D721Med (cell line): ENCODE measurements at places on chromosomes 11 and 22.

DNA sequence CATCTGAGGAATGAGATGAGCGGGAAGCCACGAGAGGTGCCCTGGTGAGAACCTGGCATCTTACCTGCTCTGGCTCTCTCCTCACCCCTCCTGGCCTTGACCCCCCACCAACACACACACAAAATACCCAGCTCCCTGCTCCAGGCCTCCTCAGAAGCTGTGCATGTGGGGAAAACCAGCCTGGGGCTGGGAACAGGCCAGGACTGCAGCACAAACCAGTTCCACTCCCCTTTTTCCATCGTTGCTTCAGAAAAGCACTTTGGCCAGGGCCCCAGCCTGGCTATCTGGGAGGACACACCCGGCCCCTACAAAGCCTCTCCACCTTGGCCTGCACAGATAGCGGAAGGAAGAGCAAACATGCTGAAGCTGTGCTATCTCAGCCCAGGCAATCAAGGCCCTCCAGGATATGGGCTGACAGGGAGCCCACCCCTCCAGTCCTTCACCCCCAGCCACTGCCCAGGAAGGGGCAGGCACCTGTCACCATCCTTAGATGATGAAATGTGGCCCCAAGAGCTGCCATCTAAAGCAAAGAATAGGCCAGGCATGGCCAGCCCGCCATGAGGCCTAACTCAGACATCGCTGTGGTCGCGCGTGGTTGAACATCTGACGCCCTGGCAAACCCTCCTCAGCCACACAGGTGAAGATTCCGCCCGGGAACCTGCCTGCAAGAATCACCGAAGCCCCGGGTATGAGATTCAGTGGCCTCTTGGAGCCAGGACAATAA, 35.4 kb downstream of the PISD start:
- DNase-seq: no peak

DNA sequence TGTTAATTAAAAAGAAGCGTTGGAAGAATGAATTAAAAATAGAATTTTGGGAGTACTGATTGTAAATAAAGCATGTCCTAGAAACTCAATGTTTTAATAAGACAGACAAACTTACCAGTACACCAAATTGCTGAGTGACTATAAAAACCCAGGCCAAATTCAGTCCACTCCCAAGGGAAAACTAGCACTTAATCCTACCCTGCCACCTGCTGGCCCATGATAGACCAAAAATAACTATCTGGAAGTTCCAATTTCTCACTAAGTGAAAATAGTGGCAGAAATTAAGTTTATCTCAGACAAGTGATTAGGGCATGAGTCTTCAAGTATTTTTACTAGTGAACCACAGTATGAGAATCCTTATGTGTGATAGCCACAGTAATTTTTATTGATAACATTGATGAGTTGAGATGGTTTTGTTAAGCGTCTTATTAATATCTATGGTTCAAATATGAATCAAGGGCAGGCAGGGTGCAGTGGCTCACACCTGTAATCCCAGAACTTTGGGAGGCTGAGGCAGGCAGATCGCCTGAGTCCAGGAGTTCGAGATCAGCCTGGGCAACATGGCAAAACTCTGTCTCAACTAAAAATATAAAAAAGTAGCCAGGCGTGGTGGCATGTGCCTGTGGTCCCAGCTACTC, 9.8 kb upstream of the DDX10 start:
- no peak for DNase-seq

- no peak for DNase-seq
Measured at GRCh38 chr11:75330291-75330690, 21.2 kb downstream of the ARRB1 start.

GRCh38 chr11:35272391-35272902, 133.5 kb downstream of the CD44 start:
- no peak for DNase-seq

GRCh38 chr22:46219636-46220035, 30.5 kb downstream of the CDPF1 start:
- no peak for DNase-seq

DNA sequence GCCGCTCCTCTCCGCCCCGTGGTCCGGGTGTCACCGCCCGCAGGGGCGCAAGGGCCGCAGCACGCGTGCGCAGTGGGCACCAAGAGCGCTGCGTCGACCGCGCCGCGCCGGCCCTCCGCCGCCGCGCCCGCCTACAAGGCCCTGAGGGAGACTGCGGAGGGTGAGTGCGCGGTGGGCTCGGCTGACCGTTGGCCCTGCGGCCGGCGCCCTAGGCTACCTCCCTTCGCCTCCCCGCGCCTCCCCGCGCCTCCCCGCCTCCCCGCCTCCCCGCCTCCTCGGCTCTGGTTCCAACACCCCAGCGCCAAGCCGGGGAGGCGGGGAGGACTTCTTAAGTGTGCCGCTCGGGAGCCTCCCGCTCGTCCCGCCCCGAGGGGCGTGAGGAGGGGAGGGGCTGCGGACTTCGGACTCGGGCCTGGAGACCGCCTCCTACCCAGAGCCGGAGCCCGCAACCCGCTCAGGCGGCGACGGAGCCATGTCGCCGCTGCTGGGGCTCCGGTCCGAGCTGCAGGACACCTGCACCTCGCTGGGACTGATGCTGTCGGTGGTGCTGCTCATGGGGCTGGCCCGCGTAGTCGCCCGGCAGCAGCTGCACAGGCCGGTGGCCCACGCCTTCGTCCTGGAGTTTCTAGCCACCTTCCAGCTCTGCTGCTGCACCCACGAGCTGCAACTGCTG, at the start of gene AQP11:
Gene AQP11, plus strand, starts transcription at position 433 of the 673 bp plus-strand sequence. Its CDS starts 40 bp downstream, at position 473.
- DNase-seq: peak; percentile 49

DNA sequence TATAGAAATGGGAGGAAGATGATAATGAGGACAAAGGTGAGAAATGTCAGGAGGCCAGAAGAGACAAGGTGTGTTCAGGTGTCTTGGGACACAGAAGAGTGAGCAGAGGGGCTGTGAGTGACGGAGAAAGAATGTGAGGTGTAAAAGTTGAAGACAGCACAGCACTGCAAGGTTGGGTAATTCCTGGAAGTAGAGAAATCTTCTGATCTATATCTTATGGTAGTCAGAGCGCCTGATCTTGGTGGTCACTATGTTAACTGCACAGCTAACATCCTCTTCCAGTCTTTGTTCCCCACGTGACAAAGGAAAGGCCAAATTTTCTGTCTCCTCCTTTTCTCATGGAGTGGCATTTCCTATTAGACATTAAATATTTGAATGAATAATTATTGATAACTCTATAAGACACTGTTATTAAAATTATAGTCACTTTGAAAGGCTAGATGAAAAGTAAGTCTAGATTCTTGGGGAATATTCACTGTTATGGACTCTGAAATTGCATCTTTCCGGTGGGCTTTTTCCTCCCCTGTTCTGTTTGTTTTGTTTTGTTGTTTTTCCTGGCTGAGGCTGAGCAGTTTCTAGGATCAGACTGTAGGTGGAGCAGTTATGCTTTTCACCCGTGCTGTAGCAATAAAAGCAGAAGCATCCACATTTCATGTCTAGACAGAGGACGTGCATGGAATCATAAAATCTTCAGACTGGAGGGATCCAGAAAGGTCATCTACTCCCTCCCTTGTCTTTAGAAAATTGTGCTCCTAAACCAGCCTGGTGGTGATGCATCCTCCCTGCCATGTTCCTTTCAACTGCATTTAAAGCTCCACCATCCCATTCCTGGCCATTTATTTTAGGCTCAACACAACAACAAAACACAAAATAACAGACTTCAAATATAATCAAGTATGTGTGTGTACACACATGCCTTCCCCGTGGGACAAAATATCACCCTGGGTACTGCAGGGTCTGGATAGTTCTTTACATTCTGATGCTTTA, 26.6 kb downstream of the SC5D start:
- DNase-seq: no peak

DNA sequence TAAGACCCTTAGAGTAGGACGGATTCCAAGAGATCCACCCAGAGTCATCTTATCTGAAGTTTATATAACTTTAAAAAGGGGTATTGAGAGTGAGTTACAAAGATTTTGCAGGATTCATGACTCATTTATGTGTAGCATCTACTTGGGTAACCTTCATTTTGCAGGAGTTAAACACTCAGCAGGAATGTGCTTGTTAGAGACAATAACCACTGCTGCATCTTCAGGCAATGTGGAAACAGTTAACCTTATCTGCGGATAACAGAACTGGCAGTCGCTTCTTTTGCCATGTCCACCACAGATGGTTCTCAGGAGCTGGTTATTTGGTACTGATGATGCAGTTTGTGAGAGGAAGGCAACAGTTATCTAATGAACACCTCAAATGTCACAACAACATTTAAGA, 417.9 kb upstream of the DDI1 start:
- no peak for DNase-seq

GRCh38 chr22:25165785-25166184, 33.9 kb upstream of the CRYBB3 start:
- no peak for DNase-seq

GRCh38 chr11:18172666-18173065, at the start of gene MRGPRX4:
TSS of gene MRGPRX4 (plus strand) at chr11:18172837. CDS start at chr11:18173257, 420 bp downstream.
- DNase-seq: no peak

- no peak for DNase-seq
Measured at GRCh38 chr11:30605036-30605605, 19.0 kb upstream of the MPPED2 start.

GRCh38 chr11:7320306-7320705, 68.6 kb downstream of the SYT9 start:
- no peak for DNase-seq

DNA sequence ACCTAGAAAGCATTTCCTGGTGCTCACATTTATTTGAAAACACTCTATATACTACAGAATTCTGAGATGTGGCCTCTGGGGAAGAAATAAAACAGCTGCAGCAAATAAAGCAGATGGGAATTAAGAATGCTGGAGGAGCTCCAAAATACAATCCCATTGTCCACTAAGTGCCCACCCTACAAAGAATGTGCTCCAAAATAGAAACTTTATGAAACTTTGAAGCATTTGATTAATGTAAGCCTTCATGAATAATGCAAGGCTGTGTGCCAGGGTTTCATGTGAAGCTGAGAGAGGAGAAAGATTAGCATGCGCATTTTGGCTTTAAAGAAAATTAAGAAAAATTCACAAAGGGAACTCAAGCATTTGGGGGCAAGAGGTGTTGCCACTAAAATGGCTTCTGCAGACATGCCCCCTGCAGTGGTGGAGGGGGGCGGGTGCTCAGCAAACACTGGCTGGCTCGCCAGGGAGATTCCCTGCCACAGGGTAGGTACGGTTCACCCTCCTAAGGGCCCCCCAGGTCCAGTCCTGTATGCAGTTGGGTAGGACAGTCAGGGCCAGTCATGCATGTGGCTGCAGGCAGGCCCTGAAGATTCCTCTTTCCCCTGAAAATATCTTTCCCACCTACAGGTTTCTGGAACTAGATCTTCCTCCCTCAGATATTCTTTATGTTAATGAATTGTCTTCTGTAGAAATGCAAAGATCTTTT, 46.6 kb upstream of the RCN1 start:
- DNase-seq: no peak
